Ascending aorta (tissue), 2 donors: ENCODE measurements at places on chromosomes 13 and 19. TPM values are rescaled to one million over a fixed set of nuclear protein-coding genes. Genes with fewer than 3 reads are reported as not detected.

- no peak for DNase-seq
These were observed 45.3 kb downstream of the CERS4 start for GRCh38 chr19:8254286-8255001.

- no peak for DNase-seq
These were observed 8.6 kb downstream of the GAS6 start for GRCh38 chr13:113855012-113855921.

- DNase-seq: no peak
These were observed 1707.6 kb upstream of the SLC10A2 start for GRCh38 chr13:104773775-104774174.

MATK gene
- not detected for total RNA-seq
